ENCODE measurements at places on chromosomes 5 and 9. TPM values are rescaled to one million over a fixed set of nuclear protein-coding genes. Genes with fewer than 3 reads are reported as not detected.

Gene MCC
- total RNA-seq, result 14.6 TPM

Gene LVRN
- under 0.01 TPM for total RNA-seq

Gene DNM1
- 0.44 TPM for total RNA-seq

Gene SLC34A3
- total RNA-seq, result not detected

Gene KCNIP1
- total RNA-seq, result 24.4 TPM

Gene NUTM2G
- not detected for total RNA-seq

Gene PTCD2
- total RNA-seq, result 2.2 TPM

Gene OR1J2
- total RNA-seq, result not detected

Gene C5orf58
- total RNA-seq, result not detected

Gene BHMT2
- 7.7 TPM for total RNA-seq

Gene EQTN
- not detected for total RNA-seq

Gene ARL14EPL
- under 0.01 TPM for total RNA-seq

Gene CCL27
- not detected for total RNA-seq

Gene AGXT2
- total RNA-seq, result not detected

Gene MYMK
- total RNA-seq, result not detected

Gene HTR4
- total RNA-seq, result not detected

Gene PCDHB2
- total RNA-seq, result 1.3 TPM

Gene C5orf46
- total RNA-seq, result not detected

Gene ARHGEF39
- total RNA-seq, result under 0.01 TPM

Gene CDHR2
- total RNA-seq, result not detected

Gene LRRC26
- not detected for total RNA-seq

Gene LCN10
- total RNA-seq, result not detected

Gene OTP
- not detected for total RNA-seq

Gene PCDHB15
- total RNA-seq, result 1.4 TPM

Gene GRIN1
- under 0.01 TPM for total RNA-seq

Gene ST8SIA4
- total RNA-seq, result 3.0 TPM

Gene TRIM36
- total RNA-seq, result 0.22 TPM

Gene CAPSL
- total RNA-seq, result not detected

Gene NIPSNAP3A
- total RNA-seq, result 41.2 TPM

Gene GLRA1
- not detected for total RNA-seq

Gene IFNB1
- not detected for total RNA-seq

Gene MAPKAP1
- 40.3 TPM for total RNA-seq

Gene TMEM174
- total RNA-seq, result not detected

Gene HMCN2
- under 0.01 TPM for total RNA-seq

Gene INSL6
- total RNA-seq, result not detected

All from lung microvascular endothelial cell (primary cell).